ENCODE measurements at places on chromosomes 3 and 15.

- DNase-seq, result no peak
These were observed at the start of gene SLC51B for GRCh38 chr15:65044724-65045481. Gene SLC51B, plus strand, starts transcription at chr15:65045387. Its CDS starts 4,618 bp downstream, at chr15:65050005.

DNA sequence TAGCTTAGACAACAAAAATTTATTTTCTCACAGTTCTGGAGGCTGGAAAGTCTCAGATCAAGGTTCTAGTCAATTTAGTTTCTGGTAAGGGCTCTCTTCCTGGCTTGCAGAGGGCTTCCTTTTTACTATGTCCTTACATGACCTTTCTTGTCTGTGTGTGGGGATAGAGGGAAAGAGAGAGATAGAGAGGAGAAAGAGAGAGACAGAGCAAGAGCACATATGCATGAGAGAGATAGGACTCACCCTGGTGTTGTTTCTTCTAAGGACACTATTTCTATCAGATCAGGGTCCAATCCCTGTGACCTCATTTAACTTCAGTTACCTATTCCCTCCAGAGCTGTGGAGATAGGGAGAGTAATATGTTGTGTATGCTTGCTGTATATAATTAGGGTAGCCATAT, 44.9 kb upstream of the TEX9 start:
- DNase-seq, result no peak

GRCh38 chr15:64843991-64844390, 2.3 kb downstream of the PLEKHO2 start:
- DNase-seq, result no peak

DNA sequence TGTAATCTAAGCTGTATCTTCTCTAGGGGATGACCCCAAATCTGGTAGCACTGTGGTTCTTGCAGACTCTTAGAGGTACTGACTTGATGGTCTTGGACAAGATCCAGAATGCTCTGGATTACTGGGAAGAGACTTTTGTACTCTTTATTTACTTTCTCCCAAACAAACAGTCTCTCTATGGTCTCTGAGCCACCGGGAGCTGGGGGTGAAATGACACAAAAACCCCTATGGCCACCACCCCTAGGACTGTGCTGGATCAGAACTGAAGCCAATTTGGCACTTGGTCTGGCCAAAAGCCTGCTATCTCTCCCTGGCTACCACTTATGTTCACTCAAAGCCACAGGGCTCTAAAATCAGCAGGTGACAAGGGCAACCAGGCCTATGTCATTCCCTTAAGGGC, 50.2 kb upstream of the SI start:
- DNase-seq, result no peak

GRCh38 chr3:52373676-52374075, 57.6 kb downstream of the DNAH1 start:
- DNase-seq, result no peak

GRCh38 chr3:11724615-11725339, 81.1 kb upstream of the VGLL4 start:
- peak; percentile 12 for DNase-seq

All from activated naive CD4-positive, alpha-beta T cell treated with anti-CD3 and anti-CD28 coated beads for 36 hours (primary cell).